Jurkat, Clone E6-1 (cell line): ENCODE measurements at places on chromosomes 12 and 14.

GRCh38 chr14:54627540-54628363 lies 60.8 kb downstream of the SAMD4A start:
- DNase-seq: peak; percentile 9

DNA sequence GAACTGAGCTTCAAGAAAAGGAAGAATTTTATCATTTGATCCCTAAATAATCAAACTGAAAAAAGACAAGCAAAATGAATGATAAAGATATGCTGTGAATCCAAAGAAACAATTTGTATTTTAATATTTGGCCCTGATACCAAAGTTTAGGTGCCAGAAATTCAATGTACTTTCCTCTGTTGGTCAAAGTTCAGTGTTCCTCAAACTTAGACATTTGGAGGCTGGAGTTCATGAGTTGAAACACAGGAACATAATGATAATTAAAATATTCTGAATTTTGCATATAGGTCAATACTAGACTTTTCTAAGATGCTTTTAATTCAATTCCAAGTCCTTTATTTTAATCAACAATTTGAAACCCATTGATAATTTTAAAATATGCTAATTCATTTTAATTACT lies 1007.7 kb upstream of the ATXN7L3B start:
- no peak for DNase-seq

- no peak for DNase-seq
Observed at GRCh38 chr12:91778091-91778832, 367.4 kb downstream of the BTG1 start.

- DNase-seq: no peak
Observed at GRCh38 chr14:96267336-96267735, 11.3 kb downstream of the BDKRB1 start.

- DNase-seq: no peak
Observed at GRCh38 chr14:73216030-73216429, 21.3 kb upstream of the PAPLN start.

DNA sequence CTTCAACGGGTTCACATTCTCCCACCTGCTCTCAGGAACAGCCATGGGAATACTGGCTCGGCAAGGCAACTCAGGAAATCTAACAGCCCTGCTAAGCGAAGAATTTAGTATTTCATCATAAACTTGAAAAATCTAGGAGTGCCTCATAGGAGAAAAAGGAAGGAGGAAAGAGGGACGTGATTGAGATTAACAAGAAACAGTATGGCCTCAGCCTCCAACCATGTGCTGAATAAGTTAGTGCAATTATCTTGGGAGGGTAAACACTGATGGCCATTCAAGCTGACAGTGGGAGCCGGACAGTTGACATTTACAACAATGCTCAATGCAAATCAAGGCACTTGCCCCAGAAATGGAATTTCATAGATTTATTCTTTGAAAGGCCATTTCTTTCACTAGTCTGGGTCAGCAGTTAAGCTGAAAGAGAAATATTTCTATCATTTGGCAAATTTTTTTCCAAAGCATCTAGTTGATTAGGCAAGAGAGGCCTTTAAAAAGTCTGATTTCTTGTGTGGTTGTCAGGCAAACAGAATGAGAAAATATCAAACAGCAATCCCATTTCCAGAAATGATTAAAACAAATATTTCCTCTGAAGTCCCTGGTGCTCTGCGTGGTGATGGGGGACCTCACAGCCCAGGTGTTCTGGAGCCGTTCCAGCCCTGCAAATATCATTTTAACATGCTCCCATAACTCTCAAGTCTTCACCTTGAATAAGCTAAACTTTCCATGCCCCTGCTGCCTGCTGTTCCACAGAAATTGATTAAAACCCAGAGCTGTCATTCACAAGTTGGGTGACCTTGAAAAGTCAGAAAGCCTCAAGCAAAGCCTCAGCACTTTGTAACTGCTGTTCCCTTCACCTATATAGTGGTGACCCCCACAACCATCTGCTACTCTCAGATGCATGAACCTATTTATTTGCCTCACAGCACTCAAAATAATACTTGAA lies 121.6 kb downstream of the PHLDA1 start:
- DNase-seq: no peak

DNA sequence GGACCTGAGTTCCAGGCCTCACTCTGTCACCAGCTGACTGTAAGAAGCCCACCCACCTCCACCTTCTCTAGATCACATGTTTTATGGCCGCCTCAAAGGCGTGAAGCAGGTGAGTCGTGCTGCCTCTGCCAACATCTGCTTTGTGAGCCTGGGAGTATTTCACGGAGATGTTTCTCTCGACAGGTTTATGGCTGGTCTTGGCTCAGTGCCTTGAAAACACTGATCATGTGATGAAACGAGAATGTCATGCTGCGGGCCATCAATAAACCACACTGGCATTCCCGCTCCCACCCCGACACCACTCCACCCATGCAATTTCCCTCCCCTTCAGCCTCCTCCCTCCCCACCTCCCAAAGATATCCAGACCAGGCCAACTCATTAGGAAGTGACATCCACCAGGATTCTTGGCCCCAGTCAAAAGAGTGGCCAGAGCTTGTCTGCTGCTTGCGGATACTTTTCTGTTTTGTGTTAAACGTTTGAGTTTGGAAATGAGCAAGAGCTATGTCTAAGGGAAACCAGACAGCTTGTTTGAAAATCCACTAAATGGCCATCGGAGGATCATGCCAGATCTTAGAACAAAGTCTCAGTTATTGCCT lies 53.8 kb upstream of the NTF3 start:
- no peak for DNase-seq
